Foreskin fibroblast (primary cell): ENCODE measurements at places on chromosomes 3 and 15.
A peak's percentile ranks its signal among the peaks of the same experiment; 100 is the strongest.

- DNase-seq = no peak
Measured at GRCh38 chr15:29285386-29285785, 15.8 kb upstream of the NSMCE3 start.

DNA sequence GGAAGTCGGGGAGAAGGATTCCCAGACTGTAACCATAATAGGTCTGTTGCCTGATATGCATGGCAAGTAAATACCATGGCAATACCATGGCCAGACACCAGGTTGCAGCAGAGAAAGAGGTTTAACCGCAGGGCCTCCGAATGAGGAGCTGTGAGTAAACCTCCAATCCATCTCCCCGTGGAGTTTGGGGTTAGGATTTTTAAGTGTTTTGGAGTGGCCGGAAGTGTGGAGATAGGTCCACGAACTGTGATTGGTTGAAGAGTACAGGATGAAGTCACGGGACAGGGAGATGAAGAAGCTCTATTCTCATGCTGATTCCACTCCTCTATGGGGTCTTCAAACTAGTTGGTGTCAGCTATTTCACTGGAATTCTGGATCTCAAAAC, 127.9 kb downstream of the ST8SIA2 start:
- DNase-seq = peak; percentile 2

- peak; percentile 56 for DNase-seq
Measured at GRCh38 chr3:132343018-132343612, 25.9 kb downstream of the ACP3 start.

- no peak for DNase-seq
Measured at GRCh38 chr15:68223171-68223570, 6.4 kb downstream of the CLN6 start.

DNA sequence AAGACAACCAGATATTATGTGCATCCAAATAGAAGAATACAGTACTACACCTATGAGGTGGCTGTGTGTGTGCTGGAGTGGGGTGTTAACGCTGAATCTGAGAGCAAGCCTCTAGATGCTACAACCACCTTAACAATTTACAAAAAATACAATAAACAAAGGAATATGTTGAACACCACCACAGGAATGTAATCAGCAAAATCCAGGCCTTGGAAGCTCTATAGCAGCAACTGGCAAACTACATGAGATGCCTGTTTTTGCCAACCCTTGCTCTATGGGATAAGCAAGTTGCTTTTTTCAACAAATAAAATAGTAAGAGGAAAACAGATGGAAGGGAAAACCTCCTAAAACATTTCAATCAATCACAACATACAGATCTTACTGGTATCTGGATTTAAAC, 23.9 kb downstream of the SLTM start:
- no peak for DNase-seq

- DNase-seq = no peak
Measured at GRCh38 chr3:13164893-13165492, 91.8 kb upstream of the IQSEC1 start.

- no peak for DNase-seq
Measured at GRCh38 chr3:10929978-10930665, 62.4 kb upstream of the SLC6A1 start.

- no peak for DNase-seq
Measured at GRCh38 chr15:32033186-32033890, 3.0 kb downstream of the CHRNA7 start.

DNA sequence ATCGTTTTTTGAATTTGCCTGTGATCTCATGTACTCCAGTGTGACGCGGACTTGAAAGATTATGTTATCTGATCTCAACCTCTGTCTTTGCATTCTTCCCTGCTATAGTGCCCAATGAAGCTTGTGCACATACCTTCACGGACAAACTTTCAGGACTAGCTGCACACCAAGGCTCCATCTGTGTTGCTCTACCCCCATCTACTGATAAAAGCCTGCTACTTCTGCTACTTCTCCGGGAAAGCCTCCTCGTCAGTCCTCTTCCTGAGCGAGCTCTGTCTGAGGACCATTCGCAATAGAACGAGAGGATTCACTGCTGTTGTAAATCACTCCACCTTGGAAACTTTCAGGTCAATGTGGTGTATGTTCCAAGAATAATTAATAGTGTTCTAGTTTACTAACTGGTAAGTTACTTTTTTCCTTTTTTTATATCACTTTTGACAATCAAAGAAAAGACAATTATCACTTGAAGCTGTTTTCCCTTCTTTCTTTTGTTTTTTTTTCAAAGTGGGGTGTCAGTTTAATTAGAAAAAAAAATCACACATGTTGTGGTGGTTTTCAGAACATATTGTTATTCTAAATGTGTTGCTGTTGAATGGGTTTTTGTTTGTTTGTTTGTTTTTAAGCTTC, 217.6 kb downstream of the ARRDC4 start:
- peak; percentile 41 for DNase-seq

DNA sequence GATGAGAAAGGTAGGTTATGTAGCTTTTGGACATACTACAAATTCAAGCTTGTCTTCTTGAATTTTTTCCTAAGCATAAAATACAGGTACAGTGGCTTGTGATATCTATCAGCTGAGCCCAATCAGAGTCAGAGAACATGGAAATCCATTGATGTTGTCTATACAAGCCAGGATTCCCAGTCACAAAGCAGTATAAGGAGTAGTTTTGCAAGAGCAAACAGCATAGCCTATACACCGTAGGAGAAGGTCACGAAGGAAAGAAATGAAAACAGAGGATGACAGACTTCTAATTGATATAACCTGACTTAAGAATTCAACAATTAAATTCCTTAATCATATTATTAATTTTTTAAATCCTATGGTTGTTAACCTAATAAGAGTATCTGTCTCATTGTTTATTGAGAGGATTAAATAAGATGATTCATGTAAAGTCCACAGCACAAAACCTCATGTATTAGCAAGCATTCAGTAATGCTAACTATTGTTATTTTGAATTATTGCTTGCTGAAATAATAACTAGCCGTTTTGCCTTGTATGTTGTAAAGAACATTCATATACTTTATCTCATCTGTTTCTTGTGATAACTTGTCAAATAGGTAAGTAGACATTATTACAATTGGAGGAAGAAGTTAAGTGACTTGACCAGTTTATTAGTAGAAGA, 276.6 kb upstream of the ZPLD1 start:
- DNase-seq = peak; percentile 38

GRCh38 chr15:39582977-39583595, 2.2 kb downstream of the THBS1 start:
- peak; percentile 9 for DNase-seq

DNA sequence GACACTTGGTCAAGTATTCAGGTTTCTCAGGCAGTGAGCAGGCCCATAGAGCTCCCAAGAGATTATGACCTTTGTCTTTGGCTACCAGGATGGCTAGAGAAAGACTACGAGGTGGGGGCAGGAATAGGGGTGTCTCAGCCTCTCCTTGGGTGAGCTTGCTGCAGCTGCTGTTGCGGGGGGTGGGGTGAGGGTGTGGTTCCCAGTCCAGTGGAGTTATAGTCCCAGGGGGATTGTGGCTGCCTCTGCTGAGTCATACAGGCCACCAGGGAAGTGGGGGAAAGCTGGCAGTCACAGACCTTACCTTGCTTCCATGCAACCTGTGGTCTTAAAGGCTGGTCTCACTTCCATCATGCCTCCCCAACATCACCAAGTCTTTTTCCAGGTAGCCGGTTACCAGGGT, 31.7 kb downstream of the ATP2C1 start:
- DNase-seq = no peak

DNA sequence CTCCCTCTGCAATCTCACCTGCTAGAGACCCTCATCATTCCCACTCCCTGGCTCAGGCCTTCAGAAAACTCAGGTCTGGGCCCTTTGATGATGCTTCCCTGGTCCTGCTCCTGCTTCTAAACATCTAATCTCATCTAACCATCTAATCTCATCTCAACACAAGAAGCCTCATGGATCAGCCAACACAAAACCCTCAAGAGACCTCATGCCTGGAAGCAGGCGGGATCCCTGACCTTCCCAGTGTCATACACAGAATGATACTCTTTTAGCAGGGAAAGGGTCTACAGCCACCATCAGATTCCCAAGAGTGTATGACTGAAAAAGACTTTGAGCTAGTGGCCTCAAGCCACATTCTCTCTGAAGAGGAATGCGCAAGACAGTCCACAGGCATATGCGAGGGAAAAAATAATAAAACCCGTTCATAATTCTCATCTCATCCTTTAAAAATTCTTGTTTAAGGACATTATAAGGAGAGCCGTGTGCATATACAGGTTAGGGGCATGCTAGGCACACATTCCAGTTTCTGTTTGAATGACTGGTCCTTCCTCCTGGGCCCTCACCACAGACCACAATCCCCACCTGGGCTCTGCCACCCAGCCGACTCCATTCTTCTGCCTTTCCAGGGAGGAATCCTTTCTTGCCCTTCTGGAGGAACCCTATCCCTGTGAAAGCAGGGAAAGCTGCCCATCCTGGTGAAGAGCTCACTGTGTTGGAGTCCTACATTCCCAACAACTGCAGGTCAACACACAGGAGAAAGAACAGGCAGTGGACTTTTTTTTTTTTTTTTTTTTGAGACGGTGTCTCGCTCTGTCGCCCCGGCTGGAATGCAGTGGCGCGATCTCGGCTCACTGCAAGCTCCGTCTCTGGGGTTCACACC, 2.2 kb downstream of the ZXDC start:
- no peak for DNase-seq

- DNase-seq = peak; percentile 14
Measured at GRCh38 chr3:20739814-20740213, 553.8 kb upstream of the SGO1 start.

- DNase-seq = no peak
Measured at GRCh38 chr15:51252671-51253070, 85.7 kb downstream of the CYP19A1 start.

GRCh38 chr3:106068795-106069194, 200.0 kb upstream of the CBLB start:
- no peak for DNase-seq

DNA sequence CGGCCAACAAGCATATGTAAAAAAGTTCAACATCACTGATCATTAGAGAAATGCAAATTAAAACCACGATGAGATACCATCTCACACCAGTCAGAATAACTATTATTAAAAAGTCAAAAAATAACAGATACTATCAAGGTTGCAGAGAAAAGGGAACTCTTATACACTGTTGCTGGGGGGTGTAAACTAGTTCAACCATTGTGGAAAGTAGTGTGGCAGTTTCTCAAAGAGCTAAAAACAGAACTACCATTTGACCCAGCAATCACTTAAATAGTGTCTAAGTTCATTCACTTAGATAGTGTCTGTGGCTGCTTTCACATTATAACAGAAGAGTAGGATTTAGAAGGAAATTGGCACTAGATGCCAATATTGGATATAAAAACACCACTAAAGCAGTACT, 49.7 kb downstream of the CGGBP1 start:
- no peak for DNase-seq

- peak; percentile 37 for DNase-seq
Measured at GRCh38 chr3:183149915-183150750, 12.4 kb downstream of the LAMP3 start.

GRCh38 chr3:40713306-40713705, 188.5 kb downstream of the ZNF621 start:
- DNase-seq = no peak

GRCh38 chr3:55322638-55323037, 164.5 kb downstream of the WNT5A start:
- no peak for DNase-seq

- peak; percentile 43 for DNase-seq
Measured at GRCh38 chr15:45616901-45617323, 17.9 kb upstream of the SQOR start.

DNA sequence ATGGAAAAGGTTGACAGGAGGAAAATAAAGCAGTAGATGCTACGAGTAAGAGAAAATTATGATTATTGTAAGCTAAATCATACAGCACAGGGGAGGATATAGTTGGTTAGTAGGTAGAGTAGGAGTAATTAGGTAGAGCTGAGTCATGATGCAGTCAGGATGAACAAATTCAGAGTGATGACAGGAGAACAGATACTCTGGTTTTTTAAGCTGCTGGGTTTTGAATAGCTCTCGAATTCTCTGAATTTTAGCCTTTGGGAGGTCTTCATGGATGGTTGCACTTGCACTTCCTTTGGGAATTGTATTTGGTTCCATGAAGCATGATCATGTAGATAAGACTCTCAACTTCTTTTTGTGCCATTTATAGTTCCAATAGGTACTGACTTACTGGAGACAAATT, 96.2 kb downstream of the ECT2 start:
- no peak for DNase-seq

DNA sequence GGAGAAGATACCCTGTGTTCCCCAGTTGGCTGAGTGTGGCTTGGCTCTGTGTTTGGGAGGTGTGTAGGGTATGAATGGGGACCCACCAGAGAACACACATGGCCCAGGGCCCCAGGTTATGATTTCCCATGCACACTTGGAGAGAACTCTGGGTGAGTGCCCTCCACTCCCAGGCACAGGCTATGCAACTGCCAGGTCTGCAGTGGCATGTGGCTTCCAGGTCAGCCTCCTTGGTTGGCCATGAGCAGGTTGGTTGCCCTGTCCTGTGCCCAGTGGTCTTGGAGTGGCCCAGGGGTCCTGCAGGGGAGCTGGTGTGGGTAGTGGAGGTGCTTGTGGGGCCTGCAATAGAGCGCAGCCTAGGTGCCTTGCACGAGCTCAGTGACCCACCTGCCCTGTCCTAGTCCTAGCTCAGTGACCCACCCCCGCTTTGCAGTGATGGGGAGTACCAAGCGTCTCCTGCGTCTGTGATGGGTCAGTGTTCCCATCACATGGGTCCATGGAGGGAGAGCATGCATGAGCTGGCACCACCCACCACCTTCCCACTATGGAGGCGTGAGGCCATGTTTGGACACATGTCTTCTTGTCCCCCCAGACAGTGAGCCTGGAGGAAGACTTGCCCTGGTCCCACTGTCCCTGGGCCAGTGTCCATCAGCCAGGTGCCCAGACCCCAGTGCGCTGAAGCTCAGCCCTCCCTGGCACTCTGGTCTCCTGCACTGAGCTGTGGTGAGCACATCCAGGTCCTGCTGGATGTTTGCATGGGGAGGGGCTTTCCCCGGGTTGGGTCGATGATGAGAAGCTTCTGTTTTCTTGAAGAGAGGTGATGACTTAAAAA, 217.3 kb downstream of the SNRPN start:
- DNase-seq = no peak

GRCh38 chr3:72957297-72957696, 39.3 kb upstream of the PPP4R2 start:
- DNase-seq = no peak

DNA sequence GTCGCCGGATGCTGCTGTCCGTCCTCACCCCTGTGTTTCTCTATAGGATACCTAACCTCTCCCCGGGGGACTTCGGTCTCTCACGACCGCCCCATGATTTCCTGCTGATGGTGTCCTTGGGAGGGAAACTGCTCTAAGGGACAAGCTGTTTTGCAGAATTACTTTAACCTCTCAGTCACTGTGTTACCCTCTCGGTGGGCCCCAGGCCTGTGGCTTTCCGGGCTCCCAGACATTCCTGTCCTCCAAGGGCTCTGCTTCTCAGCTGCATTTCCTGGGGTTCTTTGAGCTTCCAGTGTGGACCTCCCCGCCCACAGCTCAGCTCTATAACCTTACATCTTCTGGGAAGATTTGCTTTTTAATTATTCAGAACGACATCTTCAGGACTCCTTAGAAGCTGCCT, 40.9 kb downstream of the CHST2 start:
- DNase-seq = peak; percentile 34

GRCh38 chr15:74777769-74778598, 3.9 kb upstream of the CSK start:
- DNase-seq = no peak

- DNase-seq = peak; percentile 2
Measured at GRCh38 chr3:122628567-122628966, 51.1 kb downstream of the PARP15 start.

- no peak for DNase-seq
Measured at GRCh38 chr3:7752005-7752404, 749.6 kb upstream of the LMCD1 start.

- DNase-seq = no peak
Measured at GRCh38 chr3:132038198-132038825, 3.5 kb upstream of the CPNE4 start.

- no peak for DNase-seq
Measured at GRCh38 chr15:96627031-96627568, 296.6 kb downstream of the NR2F2 start.
